Activated CD4-positive, alpha-beta T cell treated with anti-CD3 and anti-CD28 coated beads, Interleukin-2, amount 50 U/mL, for 4 hours (primary cell): ENCODE measurements at places on chromosomes 4 and X.

GRCh38 chr4:42397635-42398170 lies 415 bp downstream of the SHISA3 start:
- no peak for DNase-seq

DNA sequence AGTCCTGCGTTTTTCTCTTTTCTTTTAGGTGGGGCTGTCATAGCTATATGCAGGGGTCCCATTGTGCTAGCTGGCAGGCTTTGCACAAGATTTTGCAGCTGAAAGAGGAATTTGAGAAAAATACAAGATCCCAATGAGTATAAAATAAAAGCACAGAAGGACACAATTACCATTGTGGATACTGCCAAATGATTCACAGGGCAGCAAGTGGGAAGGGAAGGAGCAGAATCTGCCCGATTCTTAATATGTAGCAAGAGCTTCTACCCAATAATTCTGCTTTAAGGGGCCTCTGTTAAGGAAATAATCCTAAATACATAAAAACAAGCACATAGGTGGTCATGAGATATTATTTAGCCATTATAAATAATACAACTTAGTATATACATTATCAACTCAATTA lies 25.9 kb upstream of the ING2 start:
- DNase-seq = no peak

DNA sequence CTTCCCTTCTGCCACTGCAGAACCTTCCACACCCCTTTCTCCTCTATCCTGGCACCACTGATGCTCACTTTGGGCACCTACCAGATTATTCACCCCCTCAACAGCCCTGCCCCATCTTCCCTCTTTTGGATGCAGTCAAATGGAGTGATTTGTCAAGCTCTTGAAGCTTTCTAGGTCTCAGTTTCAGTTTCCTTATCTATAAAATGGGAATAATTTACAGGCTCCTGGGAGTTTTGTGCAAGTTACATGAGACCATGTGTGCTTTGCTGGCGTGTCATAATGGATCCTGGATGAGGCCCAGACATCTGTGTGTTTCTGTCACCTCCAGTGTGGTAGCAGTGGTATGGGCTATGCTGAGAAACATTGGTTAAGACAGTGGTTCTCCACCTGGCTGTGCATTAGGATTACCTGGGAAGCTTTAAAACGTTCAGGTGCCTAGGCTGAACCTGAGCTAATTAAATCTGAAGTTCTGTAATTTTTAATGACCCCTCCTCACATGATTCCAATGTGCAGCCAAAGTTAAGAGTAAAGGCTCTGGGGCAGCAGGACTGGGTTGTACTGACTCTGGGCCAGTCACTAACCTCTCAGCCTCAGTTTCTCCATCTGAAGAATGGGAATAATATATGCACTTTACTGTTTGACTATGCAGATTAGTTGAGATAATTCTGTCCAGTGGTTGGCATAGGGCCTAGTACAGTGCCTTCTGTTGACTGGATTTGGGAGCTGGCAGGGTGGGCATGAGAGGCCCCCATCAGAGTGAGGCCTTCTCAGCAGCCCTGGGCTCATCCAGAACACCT lies 6.8 kb upstream of the MGST2 start:
- DNase-seq = no peak

DNA sequence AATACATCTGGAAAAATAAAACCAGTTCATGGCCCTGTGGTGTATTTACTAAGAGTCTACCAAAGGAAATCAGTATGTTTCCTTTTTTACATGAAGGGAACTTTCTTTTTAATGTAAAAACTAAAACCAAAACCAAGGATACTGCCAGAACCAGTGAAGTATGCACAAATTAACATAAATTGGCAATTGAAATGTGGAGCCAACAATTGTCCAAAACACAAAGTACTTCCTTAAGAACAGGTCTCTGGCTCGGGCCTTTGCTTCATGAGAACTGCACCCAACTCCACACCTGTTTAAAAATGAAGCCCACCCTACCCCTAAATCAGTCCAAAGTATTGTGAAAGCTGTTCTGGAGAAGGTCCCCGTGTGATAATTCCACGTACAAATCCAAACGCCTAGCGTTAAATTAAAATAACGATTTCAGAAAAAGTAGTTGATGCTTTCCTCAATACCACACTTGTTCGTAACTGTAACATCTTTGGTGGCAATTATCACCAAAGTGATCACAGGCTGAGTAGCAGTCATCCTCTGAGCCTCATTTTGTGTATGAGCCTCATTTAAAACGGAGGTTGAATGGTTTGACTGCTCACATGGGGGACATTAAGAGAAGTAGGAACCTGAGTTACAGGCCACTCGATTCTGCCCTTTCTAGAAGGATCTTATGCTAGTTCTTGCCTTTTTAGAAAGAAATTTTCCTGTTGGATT lies 93.0 kb downstream of the GEMIN8 start:
- no peak for DNase-seq

GRCh38 chrX:81586096-81586495 lies 384.2 kb downstream of the SH3BGRL start:
- no peak for DNase-seq

- no peak for DNase-seq
These were observed 4.4 kb downstream of the ETNPPL start for GRCh38 chr4:108758498-108758897.

DNA sequence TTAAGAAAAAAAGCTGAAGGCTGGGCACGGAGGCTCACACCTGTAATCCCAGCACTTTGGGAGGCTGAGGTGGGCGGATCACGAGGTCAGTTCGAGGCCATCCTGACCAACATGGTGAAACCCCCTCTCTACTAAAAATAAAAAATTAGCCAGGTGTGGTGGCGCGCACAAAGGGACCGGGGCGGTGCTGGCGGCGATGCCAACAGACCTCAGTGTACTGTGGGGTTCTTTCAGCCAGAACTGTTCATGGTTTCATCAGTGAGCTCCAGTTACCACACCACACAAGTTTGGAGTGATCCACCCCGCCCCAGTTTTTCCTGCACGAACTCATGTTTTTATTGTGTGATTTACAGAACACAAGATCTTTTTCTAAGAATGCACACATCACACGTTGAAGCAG lies 21.2 kb upstream of the IRAK1 start:
- DNase-seq = no peak

DNA sequence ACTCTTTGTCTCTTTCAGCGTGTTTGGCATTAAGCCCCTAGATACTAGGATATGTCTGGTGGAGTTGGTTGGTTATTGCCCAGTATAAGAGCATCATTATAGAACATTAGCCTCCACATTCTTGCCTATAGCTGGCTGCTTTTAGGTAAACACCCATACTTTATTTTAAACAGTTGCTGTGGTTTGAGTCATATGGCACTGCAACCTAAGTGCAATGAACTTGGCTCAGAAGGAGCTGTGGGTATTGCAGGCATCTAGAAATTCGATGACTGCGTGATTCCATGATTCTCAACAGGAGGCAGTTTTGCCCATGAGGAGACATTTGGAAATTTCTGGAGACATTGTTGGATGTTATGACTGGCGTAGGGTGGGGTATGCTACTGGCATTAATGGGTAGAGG lies 49.5 kb downstream of the DCLK2 start:
- DNase-seq = no peak

GRCh38 chr4:44326741-44327140 lies 121.9 kb downstream of the KCTD8 start:
- no peak for DNase-seq

- no peak for DNase-seq
These were observed 93.3 kb downstream of the PHOX2B start for GRCh38 chr4:41655177-41655576.

DNA sequence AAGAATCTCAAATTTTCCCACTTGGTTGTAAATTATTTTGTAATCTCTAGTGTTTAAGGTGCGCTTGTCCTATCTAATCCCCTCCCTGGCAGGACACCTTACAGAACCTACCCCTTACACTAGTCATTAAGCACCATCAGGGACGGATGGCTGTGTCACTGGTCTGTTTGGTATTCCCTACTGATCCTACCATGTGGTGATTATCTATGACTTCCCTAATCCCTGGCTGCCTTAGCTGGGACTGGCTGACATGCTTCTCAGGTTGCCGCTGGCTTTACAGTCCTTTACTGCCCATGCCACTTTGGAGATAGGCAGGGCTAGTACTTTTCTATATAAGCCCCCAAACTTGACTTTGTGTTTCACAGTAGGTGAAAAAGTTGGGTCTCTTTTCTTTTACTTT lies 58.6 kb downstream of the ELOVL6 start:
- DNase-seq = no peak

DNA sequence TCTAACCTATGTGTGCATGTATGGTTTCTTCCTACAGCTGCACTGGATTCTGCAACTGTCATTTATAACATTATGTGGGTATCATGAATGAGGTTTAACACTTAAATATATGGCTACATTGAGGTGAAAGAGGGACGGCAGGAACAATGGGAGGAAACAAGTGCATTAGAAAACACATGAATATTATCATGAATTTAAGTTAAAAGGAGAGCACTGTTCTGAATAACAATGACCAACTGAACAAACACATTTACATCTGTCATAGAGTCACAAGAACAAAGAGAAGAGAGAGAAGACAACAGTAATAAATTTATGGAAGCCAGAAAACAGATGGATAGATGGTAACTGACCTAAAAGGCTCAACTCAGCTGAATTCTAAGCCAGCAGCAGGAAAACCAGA lies 527.1 kb upstream of the DIPK2B start:
- DNase-seq = no peak

GRCh38 chr4:2497931-2498330 lies 29.0 kb downstream of the RNF4 start:
- DNase-seq = no peak

DNA sequence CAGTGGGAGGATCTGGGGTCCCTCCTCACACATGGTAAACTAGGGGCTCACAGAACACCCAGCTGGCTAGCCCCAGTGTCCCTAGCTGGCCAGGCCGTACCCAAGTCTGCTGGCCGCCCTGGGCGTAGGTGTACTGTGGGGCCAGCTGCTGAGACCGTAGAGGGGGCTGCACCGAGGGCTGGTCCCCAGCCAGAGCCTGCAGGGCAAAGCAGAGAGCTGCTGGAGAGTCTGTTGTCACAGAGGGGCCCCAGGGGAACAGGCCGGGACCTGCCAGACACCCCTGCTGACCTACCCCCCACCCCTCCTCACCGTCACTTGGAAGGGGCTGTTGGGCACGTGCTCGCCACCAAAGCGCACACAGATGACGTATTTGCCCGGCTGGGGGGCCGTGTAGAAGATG lies 19.9 kb downstream of the FLNA start:
- DNase-seq = no peak

- no peak for DNase-seq
These were observed 1.5 kb downstream of the ELF4 start for GRCh38 chrX:130108647-130109428.

DNA sequence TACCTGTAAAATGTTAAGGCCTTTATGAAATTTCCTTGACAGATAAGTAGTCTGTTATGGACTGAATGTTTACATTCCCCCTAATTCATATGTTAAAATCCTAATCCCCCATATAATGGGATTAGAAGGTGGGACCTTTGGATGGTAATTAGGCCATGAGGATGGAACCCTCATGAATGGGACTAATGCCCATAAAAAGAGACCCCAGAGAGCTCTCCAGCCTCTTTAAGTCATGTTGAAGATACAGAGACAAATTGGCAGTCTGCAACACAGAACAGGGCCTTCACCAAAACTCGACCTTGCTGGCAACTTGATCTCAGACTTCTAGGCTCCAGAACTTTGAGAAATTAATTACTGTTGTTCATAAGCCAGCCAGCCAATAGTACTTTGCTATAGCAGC lies 1344.5 kb upstream of the PCDH7 start:
- no peak for DNase-seq

DNA sequence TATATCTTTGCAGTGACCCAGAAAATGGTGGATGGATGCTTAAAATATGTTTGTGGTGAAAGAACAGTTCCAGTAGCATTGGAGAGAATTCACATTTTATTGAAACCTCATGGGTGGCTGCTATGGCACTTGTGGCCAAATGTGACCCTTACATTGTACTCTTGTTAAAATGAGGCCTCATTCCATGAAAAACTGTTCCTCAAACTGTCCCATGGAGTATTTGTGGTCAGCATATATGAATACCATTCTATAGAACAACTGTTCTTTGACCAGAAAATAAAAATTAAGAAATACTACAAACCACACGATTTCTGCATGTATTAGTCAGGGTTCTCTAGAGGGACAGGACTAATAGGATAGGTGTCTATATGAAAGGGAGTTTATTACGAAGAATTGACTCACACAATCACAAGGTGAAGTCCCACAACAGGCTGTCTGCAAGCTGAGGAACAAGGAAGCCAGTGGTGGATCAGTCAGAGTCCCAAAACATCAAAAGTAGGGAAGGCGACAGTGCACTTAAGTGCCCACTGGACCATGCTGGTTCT lies 35.1 kb downstream of the GEMIN8 start:
- no peak for DNase-seq

DNA sequence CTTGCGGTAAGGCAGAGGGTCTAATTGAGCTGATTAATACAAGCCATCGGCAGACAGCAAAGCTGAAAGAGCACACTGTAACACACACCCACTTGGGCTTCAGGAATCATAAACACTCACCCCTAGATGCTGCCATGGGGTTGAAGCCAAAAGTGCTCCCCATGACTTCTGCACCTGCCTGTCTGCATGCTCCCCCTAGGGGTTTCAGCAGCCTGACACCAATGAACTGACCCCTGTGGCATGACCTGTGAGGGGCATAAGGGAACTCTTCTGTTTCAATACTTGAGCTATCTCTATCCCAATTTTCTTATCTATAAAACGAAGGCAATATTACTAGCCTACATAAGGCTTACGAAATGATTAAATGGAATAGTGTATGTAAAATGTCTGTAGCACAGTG lies 23.0 kb upstream of the IL13RA2 start:
- DNase-seq = no peak

- DNase-seq = no peak
These were observed 833.6 kb upstream of the AGA start for GRCh38 chr4:178275671-178276360.

GRCh38 chrX:150842198-150842685 lies 56.2 kb downstream of the CD99L2 start:
- no peak for DNase-seq

- DNase-seq = no peak
These were observed 1025.5 kb downstream of the RAB28 start for GRCh38 chr4:12458621-12459020.

- DNase-seq = no peak
These were observed 12.2 kb downstream of the AFF1 start for GRCh38 chr4:86946868-86947500.

- no peak for DNase-seq
These were observed 81.2 kb downstream of the SHISA3 start for GRCh38 chr4:42478509-42478908.

GRCh38 chr4:20253735-20254409 lies 2.2 kb downstream of the SLIT2 start:
- no peak for DNase-seq

GRCh38 chr4:84495118-84495793 lies 3.8 kb downstream of the NKX6-1 start:
- DNase-seq = no peak

DNA sequence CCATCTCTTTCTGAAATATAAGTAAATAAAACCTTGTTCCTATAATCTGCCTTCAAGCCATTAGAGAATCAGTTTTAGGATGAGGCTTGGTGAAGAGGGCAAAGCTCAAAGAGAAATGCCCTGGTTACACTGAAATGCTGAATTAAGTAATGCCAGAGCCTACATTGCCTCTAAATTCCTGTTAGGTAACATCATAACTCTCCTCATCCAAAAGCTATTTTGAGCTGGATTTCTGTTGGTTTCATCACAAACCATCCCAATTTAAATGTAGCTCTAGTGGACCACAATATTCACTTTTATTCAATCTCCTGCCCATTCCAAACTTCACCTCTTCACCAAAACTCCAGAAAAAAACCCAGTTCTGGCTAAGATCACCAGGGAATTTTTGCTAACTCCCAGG lies 1319.7 kb upstream of the TENM3 start:
- no peak for DNase-seq

- DNase-seq = no peak
These were observed 308.4 kb upstream of the DIAPH2 start for GRCh38 chrX:96376266-96376665.
